ENCODE measurements at places on chromosomes 1 and 21. TPM values are rescaled to one million over a fixed set of nuclear protein-coding genes. Genes with fewer than 3 reads are reported as not detected.
A peak's percentile ranks its signal among the peaks of the same experiment; 100 is the strongest.

- H3K36me3 ChIP-seq: peaks cover 12% of the 10 kb centered on the region
- no peak overlapping the region for H3K27ac ChIP-seq
- H3K27me3 ChIP-seq: no peaks in the 10 kb centered on the region
- H3K4me1 ChIP-seq: peaks cover 4% of the 10 kb centered on the region
- H3K4me3 ChIP-seq: no peak overlapping the region
Measured at GRCh38 chr1:108947871-108948525, 15.3 kb downstream of the CLCC1 start.

GRCh38 chr1:21174654-21175323 lies 1.9 kb downstream of the EIF4G3 start:
- peaks cover 30% of the 10 kb centered on the region for H3K36me3 ChIP-seq
- H3K4me1 ChIP-seq: peaks cover 36% of the 10 kb centered on the region
- H3K4me3 ChIP-seq: peak overlapping the region; percentile 82
- H3K27ac ChIP-seq: peak overlapping the region; percentile 88
- DNase-seq: no peak

DNA sequence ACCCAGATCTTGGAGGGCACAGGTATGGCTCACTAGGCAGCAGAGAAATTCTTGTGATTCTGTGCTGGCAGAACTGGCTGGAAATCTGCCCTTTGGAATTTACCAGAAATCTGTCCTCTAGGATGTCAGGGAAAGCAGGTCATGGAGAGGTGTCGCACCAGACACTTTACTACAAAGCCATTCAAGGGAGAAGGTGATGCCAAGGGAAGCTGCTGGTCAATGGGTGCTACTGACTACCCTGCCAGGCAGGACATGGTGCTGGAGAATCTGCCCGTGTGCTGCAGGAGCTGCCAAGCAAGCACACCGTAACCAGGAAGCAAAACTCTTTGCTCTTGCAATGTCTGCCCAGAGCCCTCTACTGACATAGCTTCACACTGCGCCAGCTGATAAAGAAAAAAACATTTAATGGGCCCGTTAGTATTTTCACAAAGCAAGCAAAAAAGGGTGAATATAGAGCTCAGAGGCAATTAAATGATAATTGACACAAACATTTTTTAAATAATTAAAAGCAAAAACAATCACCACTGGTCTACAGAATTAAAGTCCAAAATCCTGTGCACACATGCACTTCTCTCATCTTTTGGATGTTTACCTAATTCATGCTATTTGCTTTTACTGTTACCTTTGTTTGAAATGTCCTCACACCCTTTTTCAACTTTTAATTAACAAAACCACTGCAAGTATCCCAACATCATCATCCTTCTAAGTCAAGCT lies 7.2 kb upstream of the FBXO28 start:
- H3K4me1 ChIP-seq: peaks cover 7% of the 10 kb centered on the region
- no peaks in the 10 kb centered on the region for H3K36me3 ChIP-seq
- peak; percentile 54 for DNase-seq
- H3K4me3 ChIP-seq: no peak overlapping the region
- peaks cover 44% of the 10 kb centered on the region for H3K27me3 ChIP-seq

- H3K27ac ChIP-seq: no peak overlapping the region
- DNase-seq: no peak
- H3K36me3 ChIP-seq: no peaks in the 10 kb centered on the region
- H3K27me3 ChIP-seq: peaks cover 14% of the 10 kb centered on the region
Measured at GRCh38 chr1:99816656-99817055, 33.5 kb upstream of the AGL start.

DNA sequence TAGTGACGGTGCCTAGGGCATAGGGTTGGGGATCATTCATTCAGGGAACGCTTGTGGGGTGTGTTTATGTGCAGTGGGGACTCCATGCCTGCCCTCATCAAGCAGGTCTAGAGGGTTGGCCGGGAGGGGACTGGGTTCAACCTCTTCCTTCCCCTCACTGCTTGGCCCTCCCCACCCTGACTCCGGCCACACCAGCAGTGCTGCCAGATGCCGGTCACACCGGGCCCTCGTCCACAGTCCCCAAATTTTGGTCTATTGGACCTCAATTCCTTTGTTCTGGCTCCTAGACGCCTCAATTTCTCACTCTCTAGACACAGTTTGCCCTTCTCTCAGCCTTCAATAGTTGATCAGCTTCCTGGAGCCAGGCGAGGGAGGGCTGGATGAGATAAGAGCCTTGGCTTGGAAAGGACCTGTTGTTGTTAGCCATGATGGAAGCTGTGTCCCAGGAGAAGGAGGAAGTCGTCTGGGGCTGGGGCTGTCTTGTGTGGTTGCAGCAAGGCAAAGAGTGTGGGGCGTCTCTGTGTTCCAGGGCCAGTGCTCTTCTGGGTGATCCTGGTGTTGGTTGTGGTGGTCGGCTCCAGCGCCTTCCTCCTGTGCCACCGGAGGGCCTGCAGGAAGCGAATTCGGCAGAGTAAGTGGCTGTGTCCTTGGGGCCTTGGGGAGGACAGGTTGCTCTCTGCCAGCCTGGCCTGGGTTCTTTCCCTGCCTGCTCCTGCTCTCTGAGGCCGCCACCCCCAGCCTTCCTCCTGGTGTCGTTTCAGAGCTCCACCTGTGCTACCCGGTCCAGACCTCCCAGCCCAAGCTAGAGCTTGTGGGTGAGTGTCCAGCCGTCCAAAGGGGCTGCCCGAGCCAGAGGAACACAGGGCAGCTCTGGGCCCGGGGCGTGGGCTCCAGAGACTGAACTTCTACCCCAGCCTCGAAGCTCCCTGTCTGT lies 41.1 kb upstream of the TNFRSF1B start:
- peak overlapping the region; percentile 75 for H3K27ac ChIP-seq
- peaks cover 8% of the 10 kb centered on the region for H3K27me3 ChIP-seq
- no peaks in the 10 kb centered on the region for H3K36me3 ChIP-seq
- DNase-seq: no peak
- peaks cover 44% of the 10 kb centered on the region for H3K4me1 ChIP-seq

GRCh38 chr1:201896951-201897391 lies 8.3 kb downstream of the SHISA4 start:
- H3K4me3 ChIP-seq: no peak overlapping the region
- no peak for DNase-seq
- H3K4me1 ChIP-seq: peaks cover 30% of the 10 kb centered on the region
- peaks cover 13% of the 10 kb centered on the region for H3K27me3 ChIP-seq

DNA sequence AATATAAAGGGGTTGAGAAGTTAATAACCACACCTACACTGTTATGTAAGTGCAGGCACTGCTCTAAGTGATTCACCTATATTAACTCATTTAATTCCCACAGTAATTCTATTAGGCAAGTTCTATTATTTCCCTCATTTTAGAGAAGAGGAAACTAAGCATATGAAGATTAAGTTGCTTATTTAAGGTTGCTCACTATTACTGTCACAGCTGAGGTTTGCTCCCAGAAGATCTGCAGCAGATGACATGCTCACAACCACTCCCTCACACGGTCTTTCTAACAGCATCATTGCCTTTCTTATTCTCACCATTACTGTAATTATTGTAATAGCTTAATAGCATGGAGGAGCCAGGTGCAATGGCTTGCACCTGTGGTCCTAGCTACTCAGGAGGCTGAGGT lies 196.4 kb upstream of the GREM2 start:
- DNase-seq: no peak
- H3K27ac ChIP-seq: no peak overlapping the region
- no peaks in the 10 kb centered on the region for H3K36me3 ChIP-seq
- H3K4me1 ChIP-seq: no peaks in the 10 kb centered on the region
- H3K4me3 ChIP-seq: no peak overlapping the region

DNA sequence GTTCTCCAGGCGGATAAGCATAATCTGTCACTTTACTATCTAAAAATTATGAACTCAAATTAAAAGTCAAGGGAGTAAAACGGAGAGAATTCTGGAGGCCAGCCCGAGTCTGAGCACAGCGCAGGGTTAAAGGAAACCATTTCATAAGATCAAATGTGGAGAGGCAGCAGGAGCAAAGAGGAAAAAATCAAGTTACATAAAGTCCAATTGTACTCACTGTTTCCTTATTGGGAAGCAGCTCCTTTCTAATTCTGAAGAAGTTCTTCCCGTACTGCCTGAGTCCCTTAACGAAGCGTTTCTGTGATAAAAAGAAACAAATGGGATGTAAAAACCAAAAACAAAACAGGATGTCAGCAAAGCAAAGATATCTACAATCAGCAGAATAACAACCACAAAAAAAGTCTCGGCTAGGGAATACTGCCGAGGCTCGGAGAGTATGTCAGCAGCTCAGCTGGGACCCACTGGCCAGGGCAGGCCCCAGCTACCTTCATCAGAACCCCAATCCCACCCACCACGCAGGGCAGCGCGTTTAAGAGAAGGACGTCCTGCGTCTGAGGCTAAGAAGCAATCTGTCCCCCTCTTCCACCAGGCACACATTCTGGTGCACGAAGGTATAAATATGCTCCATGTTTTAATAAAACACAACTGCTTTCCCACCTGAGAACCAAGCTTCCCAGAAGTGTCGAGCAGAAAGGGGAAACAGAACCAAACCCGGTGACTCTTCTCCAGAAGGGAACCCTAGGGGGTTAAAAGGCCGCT lies 104.8 kb downstream of the SLC45A1 start:
- no peak for DNase-seq
- H3K27me3 ChIP-seq: peaks cover 3% of the 10 kb centered on the region
- H3K36me3 ChIP-seq: peaks cover 19% of the 10 kb centered on the region

DNA sequence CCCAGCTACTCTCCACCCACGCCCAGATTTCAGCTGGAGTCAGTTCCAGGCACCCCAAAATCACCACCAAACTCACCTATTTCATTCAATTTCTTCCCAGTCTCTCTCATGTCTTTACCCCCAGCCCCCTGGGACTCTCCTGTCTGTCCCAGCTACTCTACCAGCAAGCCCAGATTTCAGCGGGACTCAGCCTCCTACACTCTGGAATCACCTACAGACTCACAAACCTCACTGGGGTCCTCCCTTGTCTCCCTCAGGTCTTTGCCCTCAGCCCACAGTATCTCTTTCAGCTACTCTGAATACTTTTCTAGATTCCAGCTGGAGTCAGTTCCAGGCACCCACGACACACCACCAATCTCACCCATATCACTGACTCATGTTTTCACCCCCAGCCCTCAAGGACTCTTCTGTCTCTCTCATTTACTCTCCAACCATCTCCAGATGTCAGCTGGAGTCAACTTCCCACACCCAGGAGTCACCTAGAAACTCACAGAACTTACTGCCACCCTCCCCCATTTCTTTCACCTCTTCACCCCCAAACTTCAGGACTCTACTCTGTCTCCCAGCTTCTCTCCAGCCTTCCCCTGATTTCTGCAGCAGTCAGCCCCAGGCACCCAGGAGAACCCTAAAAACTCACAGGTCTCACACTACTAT lies 1529.3 kb upstream of the TPTE start:
- peaks cover 1% of the 10 kb centered on the region for H3K36me3 ChIP-seq
- no peak overlapping the region for H3K27ac ChIP-seq
- H3K27me3 ChIP-seq: no peaks in the 10 kb centered on the region
- DNase-seq: no peak
- H3K4me3 ChIP-seq: no peak overlapping the region

DNA sequence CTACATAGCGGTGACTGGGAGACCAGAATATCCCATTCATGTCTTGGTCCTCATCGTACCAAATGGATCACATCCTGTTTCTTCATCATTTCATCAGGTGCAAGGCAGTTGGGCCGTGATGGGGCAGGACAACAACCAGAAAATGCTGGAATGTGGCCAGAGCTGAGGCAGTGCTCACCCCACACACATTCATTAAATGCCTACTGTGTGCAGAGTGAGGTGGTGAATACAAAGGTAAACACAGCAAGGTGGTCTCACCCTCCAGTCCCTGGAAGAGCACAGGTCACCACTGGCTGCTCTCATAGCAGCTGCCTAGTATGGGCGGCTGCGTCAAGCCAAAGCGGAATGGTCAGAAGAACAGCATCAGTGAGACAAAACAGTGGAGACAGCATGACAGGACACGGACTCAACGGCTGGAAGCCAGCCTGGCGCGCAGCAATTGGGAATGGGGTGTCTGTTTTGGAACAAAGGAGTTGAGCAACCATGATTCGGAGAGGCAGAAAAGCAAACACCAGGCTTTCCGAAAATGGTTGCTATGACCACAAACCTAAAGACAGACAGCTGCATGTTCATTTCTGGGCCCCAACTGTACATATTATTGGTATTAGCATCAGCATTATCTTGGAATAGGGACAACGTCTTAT lies 5.6 kb upstream of the ADAMTSL4 start:
- H3K4me1 ChIP-seq: peaks cover 3% of the 10 kb centered on the region
- H3K27ac ChIP-seq: no peak overlapping the region
- H3K36me3 ChIP-seq: no peaks in the 10 kb centered on the region
- peaks cover 18% of the 10 kb centered on the region for H3K27me3 ChIP-seq
- no peak for DNase-seq

GRCh38 chr1:183476081-183476480 lies 3.8 kb downstream of the SMG7 start:
- H3K4me1 ChIP-seq: peaks cover 50% of the 10 kb centered on the region
- no peak overlapping the region for H3K27ac ChIP-seq
- no peak for DNase-seq

DNA sequence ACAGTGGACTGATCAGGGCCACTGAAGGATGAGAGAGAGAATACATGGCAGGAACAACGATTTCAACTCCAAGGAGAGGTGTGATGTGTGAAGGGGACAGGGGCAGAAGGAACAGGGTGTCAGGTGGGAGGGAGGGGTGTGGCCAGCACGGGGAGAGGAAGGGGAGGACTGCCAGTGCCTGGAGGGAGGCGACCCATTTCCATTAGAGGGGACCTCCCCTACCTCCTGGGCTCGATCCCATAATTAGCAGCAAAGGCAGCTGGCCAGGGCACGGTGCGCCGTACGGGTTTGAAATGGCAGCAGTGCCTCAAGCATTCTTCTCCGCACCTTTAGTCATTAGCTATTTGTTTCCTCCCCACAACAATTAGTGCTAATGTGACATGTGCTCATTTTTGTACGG lies 22.7 kb downstream of the CRYAA start:
- H3K4me1 ChIP-seq: peaks cover 16% of the 10 kb centered on the region
- DNase-seq: no peak
- peaks cover 5% of the 10 kb centered on the region for H3K27me3 ChIP-seq
- H3K36me3 ChIP-seq: no peaks in the 10 kb centered on the region

DNA sequence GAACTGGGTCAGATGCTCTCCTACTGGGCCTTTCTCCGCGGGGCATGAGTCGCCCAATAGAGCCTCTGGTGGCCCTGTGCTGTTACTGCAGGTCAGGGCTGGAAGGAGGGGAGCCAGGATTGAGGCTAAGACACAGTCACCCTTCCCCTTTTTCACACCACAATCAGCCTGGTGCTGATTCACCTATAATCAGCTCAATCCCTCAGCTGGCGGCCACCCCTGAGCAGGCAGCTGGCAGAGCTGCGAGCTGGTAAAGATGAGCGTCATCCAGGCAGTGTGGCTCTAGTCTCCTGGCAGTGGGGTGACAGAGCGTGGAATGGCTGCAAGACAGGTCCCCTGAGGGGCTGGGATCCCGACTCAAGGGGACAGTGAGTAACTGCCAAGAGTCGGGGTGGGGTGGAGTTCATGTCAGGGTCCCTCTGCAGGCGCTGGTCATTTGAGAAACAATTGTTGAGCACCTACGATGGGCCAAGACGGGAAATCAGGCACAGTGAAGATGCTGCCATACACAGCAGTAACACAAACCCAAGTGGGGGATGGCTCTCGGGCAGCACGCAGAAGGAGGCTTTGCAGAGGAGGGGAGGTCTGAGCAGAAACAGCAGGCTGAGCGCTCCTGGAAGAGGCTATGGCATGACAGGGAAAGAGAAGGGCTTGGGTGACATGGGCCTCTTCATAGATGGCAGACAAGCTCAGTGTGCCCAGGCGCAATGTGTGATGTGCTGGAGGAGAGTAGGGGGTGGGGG lies 21.8 kb downstream of the ATF3 start:
- peaks cover 9% of the 10 kb centered on the region for H3K36me3 ChIP-seq
- H3K4me1 ChIP-seq: peaks cover 9% of the 10 kb centered on the region
- peaks cover 4% of the 10 kb centered on the region for H3K27me3 ChIP-seq

The SLC35F3 gene
- 34.4 TPM for total RNA-seq

The ZNHIT6 gene
- total RNA-seq: 16.7 TPM

The CD52 gene
- 1,180 TPM for total RNA-seq

The RGS7 gene
- not detected for total RNA-seq

The EFNA1 gene
- not detected for total RNA-seq

Data from activated CD8-positive, alpha-beta T cell treated with anti-CD3 and anti-CD28 coated beads, Interleukin-2, amount 10 ng/mL, durations not matched to agents 7 days and 5 days (primary cell).